ENCODE measurements at places on chromosomes 4 and X. TPM values are rescaled to one million over a fixed set of nuclear protein-coding genes. Genes with fewer than 3 reads are reported as not detected.

- DNase-seq: no peak
Measured at GRCh38 chrX:15468036-15468435, 25.1 kb downstream of the PIR start.

DNA sequence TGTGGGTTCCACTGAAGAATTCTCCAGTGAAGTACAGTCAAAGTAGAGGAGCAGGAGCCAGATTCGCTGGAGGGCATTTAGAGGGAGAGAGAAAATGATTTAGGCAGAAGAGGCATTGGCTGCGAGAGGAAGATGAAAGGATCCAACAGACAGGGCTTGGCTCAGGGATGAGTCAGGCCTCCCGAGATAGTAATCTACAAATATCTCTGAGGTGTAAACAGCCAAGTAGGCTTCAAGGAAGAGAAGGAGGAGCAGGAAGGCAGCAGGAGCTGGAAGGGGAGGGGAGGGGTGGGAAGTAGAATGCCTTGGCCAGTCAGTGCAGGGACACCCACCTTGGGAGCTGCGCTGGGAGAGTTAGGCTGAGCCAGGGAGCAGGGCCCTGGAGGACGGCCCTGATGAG is 55.5 kb downstream of the PJA1 start:
- DNase-seq: no peak

GRCh38 chr4:188639479-188640100 is 500.3 kb downstream of the TRIML1 start:
- no peak for DNase-seq

DNA sequence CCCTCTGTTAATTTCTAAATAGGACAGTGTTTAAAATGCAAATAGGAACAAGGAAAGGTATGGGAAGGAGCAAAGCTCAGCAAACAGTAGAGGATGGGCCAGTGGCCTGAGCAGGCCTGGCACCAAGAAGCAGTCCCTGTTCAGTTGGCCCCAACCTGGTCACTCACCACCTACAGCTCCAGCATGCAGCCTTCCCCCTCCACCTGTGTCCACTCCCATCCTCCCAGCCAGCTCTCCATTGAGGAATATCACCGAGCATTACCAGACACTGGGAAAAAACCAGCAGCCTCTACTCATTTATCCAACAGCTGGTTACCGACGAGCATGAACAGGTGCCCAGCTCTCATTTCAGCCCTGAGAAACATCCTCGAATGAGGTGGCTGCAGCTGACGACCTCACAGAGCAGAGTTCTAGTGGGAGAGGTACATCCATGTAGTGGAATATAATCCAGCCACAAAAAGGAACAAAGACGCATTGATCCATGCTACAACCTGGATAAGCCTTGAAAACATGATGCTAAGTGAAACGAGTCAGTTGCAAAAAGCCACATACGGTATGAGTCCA is 25.6 kb downstream of the CD99L2 start:
- no peak for DNase-seq

DNA sequence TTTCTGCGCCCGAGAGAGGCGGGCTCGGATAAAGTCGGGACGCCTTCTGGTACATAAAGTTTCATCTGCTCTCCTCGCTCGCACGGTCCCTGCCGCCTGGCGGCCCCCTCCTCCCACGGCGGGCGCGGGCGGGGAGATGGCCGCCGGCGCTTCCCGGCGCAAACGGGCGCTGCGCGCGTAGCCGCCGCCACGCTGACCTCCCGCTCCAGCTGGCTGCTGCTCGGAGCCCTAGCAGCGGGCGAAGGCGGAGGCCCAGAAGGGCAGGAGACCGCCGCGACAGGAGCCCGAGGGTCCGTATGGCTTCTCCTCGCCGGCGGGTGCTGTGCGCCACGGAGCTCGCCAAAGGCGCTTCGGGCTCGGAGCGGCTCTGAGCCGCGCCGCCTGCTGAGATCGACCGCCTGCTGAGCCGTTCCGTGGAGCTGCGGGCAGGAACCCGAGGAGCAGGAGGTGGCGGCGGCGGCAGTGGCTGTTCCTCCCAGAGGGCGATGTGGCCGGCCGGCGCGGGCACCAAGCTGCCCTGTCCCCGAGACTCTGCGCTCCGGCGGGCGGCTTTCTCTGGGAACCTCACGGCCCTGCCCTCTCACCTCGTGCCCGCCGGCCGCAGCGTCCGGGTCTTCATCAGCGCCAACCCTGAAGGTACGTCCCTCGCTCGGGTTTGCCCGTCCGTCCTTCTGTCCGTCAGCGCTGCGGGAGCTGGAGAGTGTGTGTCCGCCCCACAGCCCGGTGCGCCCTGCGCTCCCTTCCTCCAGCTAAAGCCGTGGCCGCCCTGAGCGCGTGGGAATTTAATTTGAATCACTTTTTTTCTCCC is at the start of gene NWD2:
TSS of gene NWD2 (plus strand) at position 161 of the 808 bp plus-strand sequence. CDS start at position 486, 325 bp downstream.
- no peak for DNase-seq

DNA sequence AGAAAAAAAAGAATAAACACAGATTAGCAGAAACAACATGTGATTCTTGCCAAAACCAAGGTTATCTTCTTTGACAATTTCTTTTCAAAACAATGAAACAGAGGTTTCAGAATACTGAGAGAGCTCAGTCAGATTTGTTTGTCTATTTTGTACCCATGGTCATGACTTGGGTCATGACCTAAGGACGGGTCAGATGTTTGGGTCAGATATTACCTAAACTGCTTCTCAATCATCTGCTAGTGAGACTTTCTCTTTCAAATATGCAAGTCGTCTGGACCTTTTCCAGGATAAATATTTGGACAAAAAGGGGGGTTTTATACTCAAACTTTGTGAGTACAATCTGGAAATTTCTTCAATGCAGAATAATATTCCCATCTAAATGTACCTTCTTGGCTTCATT is 148.3 kb upstream of the USP38 start:
- no peak for DNase-seq

OTC gene
- not detected for total RNA-seq
